ENCODE measurements at places on chromosomes 2 and 18. TPM values are rescaled to one million over a fixed set of nuclear protein-coding genes. Genes with fewer than 3 reads are reported as not detected.
A peak's percentile ranks its signal among the peaks of the same experiment; 100 is the strongest.

DNA sequence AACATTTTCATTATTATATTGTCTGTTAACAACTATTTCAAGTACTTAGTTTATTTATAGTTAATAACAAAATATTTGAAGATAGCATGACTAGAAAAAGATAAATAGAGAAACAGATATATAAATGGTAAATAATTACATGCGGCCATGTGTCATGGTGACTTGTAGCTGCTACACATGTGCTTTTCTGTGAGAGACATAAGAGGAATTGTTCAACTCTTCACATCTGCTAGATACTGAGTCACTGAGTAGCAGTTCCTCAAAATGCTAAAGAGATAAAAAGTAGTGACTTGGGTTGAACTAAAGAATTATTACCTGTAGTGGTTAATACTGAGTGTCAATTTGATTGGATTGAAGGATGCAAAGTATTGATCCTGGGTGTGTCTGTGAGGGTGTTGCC lies 37.5 kb upstream of the SCN9A start:
- DNase-seq: no peak
- H3K4me1 ChIP-seq: no peaks in the 10 kb centered on the region

HJURP gene
- total RNA-seq: not detected

DNA sequence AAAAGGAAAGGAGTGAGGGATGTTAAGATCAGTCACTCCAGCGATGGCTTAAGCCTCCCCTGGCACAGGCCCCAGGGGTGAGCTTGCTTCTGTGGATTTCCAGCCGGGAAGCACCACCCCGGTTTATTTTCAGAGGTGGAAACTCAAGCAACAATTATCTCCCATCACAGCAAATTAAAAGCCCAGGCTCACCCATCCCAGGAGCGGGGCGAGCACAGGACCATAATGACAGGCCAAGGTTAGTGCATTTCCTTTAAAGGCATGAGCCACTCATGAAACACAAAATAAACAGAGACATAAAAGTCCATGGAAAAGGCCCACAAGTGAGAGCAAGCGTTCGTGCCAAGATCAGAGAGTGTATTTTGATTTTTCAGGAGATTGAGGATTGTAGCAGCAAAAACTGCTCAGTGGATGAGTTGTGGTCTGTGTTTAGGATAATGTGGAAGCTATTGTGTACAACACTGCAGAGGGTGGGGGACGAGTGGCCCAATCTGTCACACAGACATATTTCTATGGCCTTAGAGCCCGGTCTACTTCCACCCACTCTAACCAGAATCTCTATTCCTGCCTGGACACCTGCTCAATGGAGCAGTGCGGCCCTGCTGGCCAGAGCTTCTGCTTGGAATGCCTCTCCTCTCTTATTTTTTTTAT lies 111.4 kb upstream of the CDC42EP3 start:
- no peak for DNase-seq
- no peaks in the 10 kb centered on the region for H3K27me3 ChIP-seq
- no peaks in the 10 kb centered on the region for H3K4me1 ChIP-seq
- H3K4me3 ChIP-seq: no peak overlapping the region
- no peak overlapping the region for H3K27ac ChIP-seq

HDAC4 gene
- total RNA-seq: 50.6 TPM

- no peak overlapping the region for H3K27ac ChIP-seq
- no peaks in the 10 kb centered on the region for H3K4me1 ChIP-seq
- DNase-seq: no peak
- no peak overlapping the region for H3K4me3 ChIP-seq
Measured at GRCh38 chr2:219426068-219426443, 7.9 kb downstream of the DES start.

DNA sequence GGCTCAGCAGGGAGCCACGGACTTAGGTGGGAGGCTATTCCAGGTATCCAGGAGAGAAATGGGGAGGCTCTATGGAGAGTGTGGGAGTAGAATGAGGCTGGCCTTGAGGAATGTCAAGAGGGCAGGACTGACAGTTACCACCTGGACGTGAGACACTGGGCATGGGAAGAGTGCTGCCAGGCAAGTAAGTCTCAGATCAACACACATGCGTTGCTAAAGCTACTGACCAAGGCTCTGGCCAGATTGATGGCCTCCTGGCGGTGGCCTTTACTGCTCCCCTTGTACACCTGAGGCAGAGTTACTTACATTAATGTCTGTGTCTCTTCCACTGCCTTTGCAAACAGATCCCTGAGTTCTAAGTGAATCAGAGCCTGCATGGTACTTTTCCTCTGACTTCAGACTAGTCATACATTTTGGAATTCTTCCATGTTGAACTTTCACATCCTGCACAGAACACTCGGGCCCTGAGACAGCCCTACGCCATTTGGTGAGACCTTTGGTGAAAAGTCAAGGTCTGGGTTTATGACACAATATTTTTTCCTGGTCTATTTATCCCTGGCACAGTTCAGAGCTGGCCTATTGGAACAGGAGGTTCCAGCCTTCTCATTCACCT lies 398.8 kb upstream of the TRIB2 start:
- no peaks in the 10 kb centered on the region for H3K36me3 ChIP-seq
- peaks cover 15% of the 10 kb centered on the region for H3K4me1 ChIP-seq
- H3K4me3 ChIP-seq: no peak overlapping the region
- peak; percentile 60 for DNase-seq
- H3K27me3 ChIP-seq: no peaks in the 10 kb centered on the region

- peaks cover 4% of the 10 kb centered on the region for H3K4me1 ChIP-seq
- H3K27ac ChIP-seq: no peak within 1 kb of the TSS
- H3K27me3 ChIP-seq: no peaks in the 10 kb centered on the region
- H3K4me3 ChIP-seq: no peak within 1 kb of the TSS
- no peaks in the 10 kb centered on the region for H3K36me3 ChIP-seq
Measured at GRCh38 chr2:185738679-185739472, at the start of gene FSIP2. Gene FSIP2 (plus strand): TSS chr2:185738804. CDS start chr2:185738895, 91 bp downstream.

SAG gene
- total RNA-seq: not detected

DNA sequence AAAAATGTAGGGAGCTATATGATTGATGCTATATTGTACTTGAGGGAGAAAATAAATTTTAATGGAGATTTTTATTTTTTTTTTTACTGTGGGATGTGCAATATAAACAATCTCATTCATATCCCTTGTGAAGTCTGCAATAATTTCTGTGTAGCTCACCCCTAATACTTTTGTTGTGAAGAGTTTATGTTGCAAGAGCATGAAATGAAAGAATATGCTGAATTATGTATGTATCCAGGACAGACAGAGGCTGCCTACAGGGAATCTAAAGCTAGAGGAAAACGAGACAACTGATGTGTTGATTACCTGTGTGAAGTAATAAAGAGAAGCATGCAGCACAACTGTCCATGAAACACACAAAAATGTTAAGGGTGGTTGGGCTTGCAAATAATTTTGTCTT lies 643.3 kb downstream of the DCDC2C start:
- H3K27me3 ChIP-seq: no peaks in the 10 kb centered on the region
- no peak for DNase-seq
- no peak overlapping the region for H3K4me3 ChIP-seq

DNA sequence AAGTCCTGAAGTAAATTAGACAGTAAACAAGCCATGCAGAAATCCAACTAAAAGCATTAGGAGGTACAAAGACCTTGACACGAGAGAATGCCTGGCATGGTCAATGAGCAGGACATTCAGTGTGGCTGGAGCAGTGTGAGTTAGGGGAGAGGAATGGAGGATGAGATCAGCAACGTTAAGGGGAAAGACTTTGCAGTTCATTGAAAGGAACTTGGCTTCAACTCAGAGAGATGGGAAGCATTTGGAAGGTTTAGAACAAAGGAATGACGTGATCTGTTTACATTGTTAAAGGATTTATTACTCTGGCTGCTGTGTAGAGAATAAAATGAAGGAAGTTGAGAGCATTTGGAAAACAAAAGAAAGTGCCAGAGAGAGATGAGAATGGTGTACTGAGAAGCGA lies 621.3 kb downstream of the XIRP2 start:
- H3K27me3 ChIP-seq: no peaks in the 10 kb centered on the region
- H3K36me3 ChIP-seq: no peaks in the 10 kb centered on the region
- H3K4me3 ChIP-seq: no peak overlapping the region
- H3K4me1 ChIP-seq: no peaks in the 10 kb centered on the region

FBXO41 gene
- total RNA-seq: 3.1 TPM

DNA sequence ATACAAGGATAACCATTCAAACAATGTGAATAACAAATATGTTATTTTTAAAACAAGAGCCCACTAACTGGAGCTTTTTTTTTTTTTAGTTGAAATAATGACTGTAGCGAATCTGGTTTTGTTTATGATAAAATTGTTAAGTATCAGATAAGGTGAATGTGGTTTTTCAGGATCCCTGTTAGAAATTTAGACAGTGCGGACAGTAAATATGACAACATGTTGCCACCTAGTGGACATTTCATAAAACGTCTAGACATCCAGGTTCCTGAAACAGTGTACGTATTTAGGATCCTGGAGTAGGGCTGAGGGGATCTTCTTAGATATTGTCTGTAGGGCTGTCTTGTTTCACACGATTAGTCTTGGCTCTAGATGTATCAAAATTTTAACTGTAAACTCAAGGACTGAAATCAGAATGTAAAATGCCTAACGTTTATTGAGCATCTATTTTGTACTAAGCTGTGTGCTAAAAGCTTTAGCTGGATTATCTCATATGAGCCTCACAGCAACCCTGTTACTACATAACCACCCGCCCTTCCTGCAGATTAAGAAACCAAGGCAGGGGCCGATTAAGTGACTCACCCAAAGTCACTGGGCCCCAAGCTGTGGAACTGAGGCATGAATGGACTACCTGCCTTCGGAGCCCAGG lies 23.9 kb upstream of the CCDC68 start:
- H3K27me3 ChIP-seq: no peaks in the 10 kb centered on the region
- H3K4me1 ChIP-seq: no peaks in the 10 kb centered on the region
- no peak for DNase-seq
- no peak overlapping the region for H3K27ac ChIP-seq
- no peaks in the 10 kb centered on the region for H3K36me3 ChIP-seq

GRCh38 chr2:220077488-220077887 lies 450.1 kb downstream of the SLC4A3 start:
- DNase-seq: no peak
- H3K4me1 ChIP-seq: peaks cover 42% of the 10 kb centered on the region
- H3K36me3 ChIP-seq: no peaks in the 10 kb centered on the region
- H3K27ac ChIP-seq: no peak overlapping the region

CPO gene
- total RNA-seq: not detected

GRCh38 chr2:105570757-105571156 lies 171.9 kb upstream of the FHL2 start:
- H3K4me3 ChIP-seq: no peak overlapping the region
- H3K36me3 ChIP-seq: no peaks in the 10 kb centered on the region
- H3K27ac ChIP-seq: no peak overlapping the region
- no peaks in the 10 kb centered on the region for H3K27me3 ChIP-seq
- no peak for DNase-seq

DNA sequence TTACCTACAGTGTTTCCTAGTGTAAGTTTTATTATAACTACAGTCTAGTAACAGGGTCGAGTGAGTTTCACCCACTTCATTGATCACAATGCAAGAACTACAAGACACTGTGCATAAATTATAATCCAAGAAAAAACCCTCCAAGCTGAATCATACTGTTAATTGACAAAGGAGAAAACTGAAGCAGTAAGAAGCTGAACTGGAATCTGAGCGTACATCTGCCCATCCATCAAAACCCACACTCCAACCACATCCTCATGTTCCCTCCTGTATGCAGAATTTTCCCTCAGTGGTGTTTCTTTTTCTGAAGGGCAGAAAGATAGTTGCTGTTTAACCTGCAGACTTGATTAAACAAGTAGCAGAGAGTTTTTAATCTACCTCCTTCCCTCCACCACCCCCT lies 49.5 kb upstream of the KIDINS220 start:
- H3K27me3 ChIP-seq: no peaks in the 10 kb centered on the region
- no peak for DNase-seq
- H3K36me3 ChIP-seq: no peaks in the 10 kb centered on the region
- no peak overlapping the region for H3K27ac ChIP-seq
- H3K4me3 ChIP-seq: no peak overlapping the region
- no peaks in the 10 kb centered on the region for H3K4me1 ChIP-seq

DNA sequence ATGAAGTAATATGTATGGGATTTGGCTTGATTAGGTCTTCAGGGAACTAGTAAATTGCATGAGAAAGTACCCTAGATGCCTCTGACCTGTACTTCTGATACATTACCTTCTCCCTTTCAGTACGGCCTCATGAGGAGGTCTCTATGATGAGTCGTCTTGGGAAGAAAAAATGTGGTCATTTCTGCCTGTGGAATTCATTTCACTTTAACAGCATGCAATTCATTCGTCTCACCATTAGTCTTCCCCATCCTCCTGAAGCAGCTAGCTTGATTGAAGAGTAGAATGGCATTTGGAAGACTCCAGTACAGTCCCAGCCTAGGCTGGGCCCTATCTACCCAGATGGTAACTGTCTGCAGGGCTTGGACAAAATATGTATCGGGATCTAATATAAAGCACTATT lies 52.2 kb downstream of the TMX3 start:
- H3K4me1 ChIP-seq: no peaks in the 10 kb centered on the region
- no peaks in the 10 kb centered on the region for H3K27me3 ChIP-seq
- H3K27ac ChIP-seq: no peak overlapping the region

- no peak overlapping the region for H3K27ac ChIP-seq
- no peaks in the 10 kb centered on the region for H3K36me3 ChIP-seq
- peaks cover 2% of the 10 kb centered on the region for H3K4me1 ChIP-seq
Measured at GRCh38 chr2:145593991-145594614, 1074.2 kb upstream of the ZEB2 start.

DNA sequence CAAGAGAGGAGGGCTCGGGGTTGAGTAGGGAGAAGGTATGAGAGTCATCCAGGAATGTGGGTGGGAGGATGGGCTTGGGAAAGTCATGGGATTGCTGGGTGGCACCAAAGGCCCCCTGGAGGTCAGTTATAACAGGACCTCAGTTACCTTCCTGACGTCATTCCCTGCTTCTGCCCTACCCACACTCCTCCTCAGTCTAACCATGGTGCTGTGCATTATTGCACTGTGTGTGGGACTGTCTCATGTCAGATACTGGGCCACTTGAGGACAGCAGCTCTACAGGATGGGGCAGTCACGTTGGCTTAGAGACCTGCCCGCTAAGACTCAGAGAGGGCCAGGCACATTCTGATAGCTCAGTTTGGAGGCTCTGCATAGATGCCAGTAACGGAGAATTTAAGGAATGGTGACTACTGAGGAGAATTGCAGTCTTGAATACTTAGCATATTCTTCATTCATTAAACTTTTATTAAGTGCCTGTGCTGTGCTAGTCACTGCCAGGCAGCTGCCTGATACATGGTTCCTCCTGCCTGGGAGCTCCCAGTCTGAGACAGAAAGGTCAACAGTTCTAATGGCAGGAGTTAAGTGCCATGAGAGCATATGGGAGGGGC lies 90.5 kb downstream of the LAMA3 start:
- H3K27ac ChIP-seq: no peak overlapping the region
- H3K27me3 ChIP-seq: no peaks in the 10 kb centered on the region
- H3K4me1 ChIP-seq: peaks cover 4% of the 10 kb centered on the region
- DNase-seq: no peak
- H3K4me3 ChIP-seq: no peak overlapping the region

CFC1 gene
- total RNA-seq: not detected

NYAP2 gene
- not detected for total RNA-seq

MERTK gene
- total RNA-seq: 13.7 TPM

C2orf78 gene
- not detected for total RNA-seq

DNA sequence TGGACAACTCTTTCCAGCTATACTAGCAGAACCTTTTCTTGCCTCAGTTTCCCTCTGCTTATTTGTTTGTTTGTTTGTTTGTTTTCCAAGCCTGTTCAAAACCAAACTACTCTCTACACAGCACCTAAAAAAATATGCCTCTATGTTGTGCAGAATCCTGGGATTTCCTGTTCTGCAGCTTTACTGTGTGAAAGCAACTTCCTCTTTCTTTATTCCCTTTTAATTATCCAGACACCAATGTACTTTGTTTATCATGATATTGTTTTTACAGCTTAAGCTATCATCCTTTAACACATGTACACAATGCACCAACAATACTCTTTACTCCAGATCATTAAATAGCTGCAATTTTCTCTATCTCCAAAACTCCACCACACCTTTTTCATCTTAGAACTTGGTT lies 259.5 kb downstream of the EPHA4 start:
- H3K27me3 ChIP-seq: no peaks in the 10 kb centered on the region
- H3K4me1 ChIP-seq: no peaks in the 10 kb centered on the region
- no peak overlapping the region for H3K27ac ChIP-seq
- H3K36me3 ChIP-seq: no peaks in the 10 kb centered on the region
